ENCODE measurements at places on chromosomes 16 and 17.

DNA sequence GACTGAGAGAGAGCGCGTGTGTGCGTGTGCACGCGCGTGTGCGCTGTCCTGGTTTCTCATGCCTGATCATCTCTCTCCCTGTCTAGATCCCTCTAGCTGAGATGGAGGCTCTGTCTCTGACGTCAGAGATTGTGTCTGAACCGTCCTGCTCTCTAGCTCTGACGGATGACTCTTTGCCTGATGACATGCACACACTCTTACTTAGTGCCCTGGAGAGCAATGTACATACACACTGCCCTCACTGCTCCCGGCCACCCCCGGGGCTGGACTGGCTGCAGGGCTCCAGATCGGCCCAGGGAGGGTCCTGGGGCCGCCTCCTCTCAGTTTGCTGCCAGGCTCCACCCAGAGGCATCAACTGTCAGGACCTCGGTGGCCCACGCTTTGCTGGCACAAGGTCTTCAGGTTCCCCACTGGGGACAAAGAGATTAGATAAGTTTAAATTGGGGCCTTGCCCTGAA lies 13.1 kb upstream of the ABCC3 start:
- no peak for DNase-seq

DNA sequence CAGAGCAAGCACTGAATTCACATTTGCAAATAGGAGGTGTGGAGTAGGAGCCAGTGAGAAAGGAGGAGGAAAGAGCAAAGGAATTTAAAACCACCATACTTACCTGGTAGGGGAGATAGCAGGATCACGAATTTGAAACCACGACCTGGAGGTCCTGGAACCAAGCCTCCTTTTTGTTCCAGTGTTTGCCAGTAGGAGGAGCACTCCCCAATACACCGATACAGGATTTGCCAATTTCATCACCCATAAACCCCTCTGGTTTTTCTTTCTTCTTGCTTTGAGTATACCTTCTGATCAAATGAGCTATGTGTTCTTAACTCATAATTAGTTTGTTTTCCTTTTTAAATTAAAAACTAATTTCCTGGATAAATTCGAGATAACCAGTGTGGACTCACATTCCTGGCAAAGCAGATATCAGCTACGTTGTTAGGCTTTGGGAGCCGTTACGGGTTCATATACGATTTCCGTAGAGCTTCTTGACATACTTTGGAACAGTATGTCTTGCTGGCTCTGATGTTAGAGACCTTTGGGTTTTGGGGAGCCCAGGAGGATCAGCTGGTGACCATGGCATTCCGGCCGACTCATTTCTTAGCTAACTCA lies 22.7 kb downstream of the BCO1 start:
- DNase-seq, result no peak

- DNase-seq, result no peak
These were observed 1.1 kb downstream of the CREBBP start for GRCh38 chr16:3879258-3879886.

- DNase-seq, result no peak
These were observed 26.7 kb upstream of the ERN1 start for GRCh38 chr17:64156670-64157069.

- no peak for DNase-seq
These were observed 56.3 kb downstream of the XYLT1 start for GRCh38 chr16:17414421-17414820.

GRCh38 chr17:81492202-81492601 lies 20.4 kb downstream of the ACTG1 start:
- DNase-seq, result no peak

- DNase-seq, result no peak
These were observed 18.6 kb downstream of the PRCD start for GRCh38 chr17:76558198-76559095.

GRCh38 chr17:53471514-53471913 lies 351.2 kb upstream of the KIF2B start:
- DNase-seq, result no peak

GRCh38 chr16:57844416-57845030 lies 42.2 kb upstream of the KIFC3 start:
- no peak for DNase-seq

- no peak for DNase-seq
These were observed 10.0 kb upstream of the GAA start for GRCh38 chr17:80091376-80091775.

- no peak for DNase-seq
These were observed 21.6 kb downstream of the PLA2G10 start for GRCh38 chr16:14672403-14672971.

DNA sequence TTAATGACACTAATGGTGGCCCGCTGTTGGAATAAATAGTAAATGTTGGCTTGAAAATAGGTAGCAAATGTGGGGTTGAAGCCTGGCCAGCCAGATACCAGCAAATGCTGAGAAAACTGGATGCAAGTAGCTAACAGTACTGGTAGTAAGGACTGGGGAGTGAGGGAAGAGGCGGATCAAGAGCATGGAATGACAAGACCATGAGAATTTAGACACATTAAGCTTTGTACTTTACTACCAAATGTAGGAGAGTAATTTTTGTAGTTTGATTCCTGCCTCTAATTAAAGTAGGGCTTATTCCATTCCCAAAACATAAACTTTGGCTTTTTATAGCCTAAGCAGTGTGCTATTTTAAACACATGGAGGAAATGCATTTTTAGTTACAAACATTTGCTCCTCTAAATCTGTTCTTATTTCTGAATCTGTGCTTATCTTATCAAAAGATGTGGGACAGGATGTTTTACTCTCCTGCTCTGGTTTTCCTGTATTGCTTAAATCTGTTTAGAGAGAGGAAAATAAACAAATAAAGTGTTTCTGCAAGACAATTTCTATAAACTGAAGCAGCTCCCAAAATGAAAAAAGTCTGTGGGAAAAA lies 44.1 kb downstream of the CFDP1 start:
- DNase-seq, result no peak

DNA sequence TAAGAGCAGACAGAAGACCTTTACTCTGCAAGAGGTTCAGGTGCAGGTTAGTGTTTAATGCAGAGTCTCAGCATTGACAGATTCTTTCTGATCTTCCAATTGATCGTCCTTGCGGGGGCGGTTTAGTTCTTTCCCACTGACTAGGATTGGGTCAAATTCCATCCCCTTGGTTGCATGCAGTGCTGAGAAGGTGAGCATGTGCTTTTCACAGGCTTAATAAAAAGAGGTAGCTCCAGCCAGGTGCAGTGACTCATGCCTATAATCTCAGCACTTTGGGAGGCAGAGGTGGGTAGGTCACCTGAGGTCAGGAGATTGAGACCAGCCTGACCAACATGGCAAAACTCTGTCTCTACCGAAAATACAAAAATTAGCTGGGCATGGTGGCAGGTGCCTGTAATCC lies 7.5 kb upstream of the ITGAD start:
- DNase-seq, result no peak
